Naive thymus-derived CD8-positive, alpha-beta T cell (primary cell): ENCODE measurements at places on chromosomes 4 and X. TPM values are rescaled to one million over a fixed set of nuclear protein-coding genes. Genes with fewer than 3 reads are reported as not detected.

The BEND2 gene
- not detected for total RNA-seq

The N4BP2 gene
- total RNA-seq = 14.8 TPM

The EDNRA gene
- total RNA-seq = not detected

The FAM241A gene
- total RNA-seq = 3.2 TPM

The GLOD5 gene
- total RNA-seq = not detected

The XKRX gene
- total RNA-seq = 2.3 TPM

The HMGB3 gene
- 0.36 TPM for total RNA-seq

The CFP gene
- total RNA-seq = 16.9 TPM

The RASGEF1B gene
- total RNA-seq = 14.7 TPM

The TASL gene
- 1.8 TPM for total RNA-seq

The RNF212 gene
- 7.7 TPM for total RNA-seq

The CXorf49 gene
- total RNA-seq = not detected

The PNMA3 gene
- total RNA-seq = 9.4 TPM

The USP51 gene
- 7.3 TPM for total RNA-seq

The TEX11 gene
- total RNA-seq = not detected

The MTTP gene
- total RNA-seq = 0.73 TPM

The FGF16 gene
- total RNA-seq = not detected

The FAM47A gene
- total RNA-seq = not detected

The GABRE gene
- total RNA-seq = not detected

The TMEM31 gene
- not detected for total RNA-seq

The NAT8L gene
- 0.05 TPM for total RNA-seq

The PHOX2B gene
- not detected for total RNA-seq

The NALF2 gene
- not detected for total RNA-seq

The GSX2 gene
- total RNA-seq = not detected

The JCHAIN gene
- total RNA-seq = 4.7 TPM

The PLAC8 gene
- 222 TPM for total RNA-seq

The GYG2 gene
- total RNA-seq = not detected

The CLDN34 gene
- not detected for total RNA-seq

The BEX5 gene
- 4.9 TPM for total RNA-seq

The PAGE4 gene
- total RNA-seq = not detected

The HTR2C gene
- total RNA-seq = not detected

The TMSB15B gene
- total RNA-seq = 7.0 TPM

The FAT4 gene
- 0.03 TPM for total RNA-seq
